ENCODE measurements at places on chromosomes 1 and 21.

DNA sequence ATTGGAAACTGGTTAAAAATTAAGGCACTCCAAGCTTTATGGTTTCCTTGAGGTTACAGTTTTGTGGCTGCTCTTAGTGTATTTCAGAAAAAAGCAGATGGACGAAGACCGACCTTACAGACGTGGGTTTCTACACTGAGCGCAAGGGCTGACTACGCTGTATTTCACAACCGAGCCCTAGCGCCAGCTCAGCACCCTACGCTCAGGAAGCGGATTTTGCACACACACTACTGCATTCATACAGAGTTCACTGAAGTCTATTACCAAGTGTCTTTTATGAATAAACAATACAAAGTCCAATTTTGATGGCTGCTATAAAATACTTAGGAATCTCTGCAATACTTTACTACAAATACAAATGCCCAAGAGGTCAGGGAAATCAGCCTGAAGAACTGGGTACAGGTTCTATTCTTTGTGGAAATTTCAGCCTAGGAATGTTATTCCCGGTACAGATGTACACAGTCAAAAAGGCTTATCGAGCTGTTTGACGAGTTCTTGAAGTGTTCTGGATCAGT is 23.8 kb downstream of the PTTG1IP start:
- DNase-seq = no peak

DNA sequence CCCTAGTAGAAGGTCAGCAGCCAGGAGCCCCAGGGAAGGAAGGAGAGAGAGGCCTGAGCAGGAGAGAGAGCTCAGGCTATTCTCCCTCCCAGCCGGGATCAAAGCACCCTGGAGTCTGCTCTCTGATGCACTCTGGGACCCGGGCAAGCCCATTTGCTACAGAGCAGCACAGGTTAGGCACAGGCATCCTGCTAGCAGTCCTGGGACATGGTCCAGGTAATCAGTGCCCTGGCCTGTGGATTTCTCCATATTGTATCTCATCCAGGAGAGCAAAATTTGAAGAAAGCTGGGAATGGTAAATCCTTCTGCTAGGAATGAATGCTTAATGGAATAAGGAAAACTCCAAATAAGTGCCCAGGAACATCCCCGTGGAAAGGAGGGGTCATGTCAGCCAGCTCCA is 130.3 kb downstream of the HIVEP3 start:
- no peak for DNase-seq

DNA sequence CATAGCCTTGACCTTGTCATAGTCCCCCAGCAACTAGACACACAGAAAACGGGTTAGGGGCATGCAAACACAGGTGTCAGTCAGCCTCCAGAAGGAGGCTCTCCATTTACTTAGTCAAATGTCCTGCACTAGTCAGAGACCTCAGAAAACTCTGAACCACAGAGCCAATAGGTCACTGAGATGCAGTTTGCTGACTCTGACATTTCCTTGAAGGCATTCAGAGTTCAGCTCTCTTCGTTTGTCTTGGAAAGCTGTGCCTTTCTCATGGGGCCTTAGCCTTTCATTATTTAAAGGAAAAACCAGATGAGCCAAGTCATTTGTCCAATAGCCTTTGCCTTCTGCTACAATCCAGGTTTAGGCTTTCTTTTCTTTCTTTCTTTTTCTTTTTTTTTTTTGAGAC is 3.5 kb downstream of the OLFML2B start:
- DNase-seq = no peak

DNA sequence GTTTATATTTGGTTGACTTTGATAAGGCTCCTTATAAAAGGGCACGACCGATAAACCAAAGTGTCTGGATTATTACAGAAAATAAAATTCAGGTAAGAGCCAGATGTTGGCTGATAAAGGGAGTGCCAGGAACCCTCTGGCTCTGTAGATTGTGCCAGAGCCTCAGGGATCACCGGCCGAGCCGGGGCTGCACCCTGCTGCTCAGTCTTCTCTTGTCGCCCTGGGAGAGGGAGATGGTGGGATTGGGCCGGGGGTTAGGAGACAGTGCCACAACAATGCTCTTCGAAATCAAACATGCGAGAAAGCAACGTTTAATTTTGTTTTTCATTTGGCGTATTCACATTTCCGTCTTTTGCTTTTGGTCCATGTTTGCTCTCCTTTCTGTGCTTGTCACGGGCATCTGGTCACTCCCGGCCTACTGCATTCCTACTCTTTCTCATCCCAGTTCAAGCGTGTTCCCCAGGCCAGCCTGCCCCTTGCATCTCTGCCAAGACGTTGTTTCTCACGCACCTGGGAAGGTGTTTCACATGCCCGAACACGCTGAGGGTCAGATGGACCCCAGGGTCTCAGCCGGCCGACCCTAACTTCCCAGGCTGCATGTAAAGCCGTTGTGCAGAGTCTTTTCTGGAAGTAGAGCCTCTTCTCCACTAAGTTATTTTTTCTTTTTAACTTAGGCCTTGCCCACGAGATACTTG is 18.8 kb upstream of the C2CD2 start:
- no peak for DNase-seq

DNA sequence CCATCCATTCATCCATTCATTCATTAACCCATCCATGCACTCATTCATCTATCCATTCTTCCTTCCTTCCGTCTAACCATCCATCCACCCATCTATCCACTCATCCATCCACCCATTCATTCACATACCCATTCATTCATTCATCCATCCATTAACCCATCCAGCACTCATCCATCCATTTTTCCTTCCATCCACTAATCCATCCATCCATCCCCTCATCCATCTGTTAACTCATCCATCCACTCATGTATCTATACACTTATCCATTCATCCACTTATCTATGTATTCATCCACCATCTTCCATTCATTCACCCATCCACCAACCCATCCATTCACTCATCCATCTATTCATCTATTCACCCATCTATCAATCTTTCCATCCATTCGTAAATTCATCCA is 107.8 kb downstream of the PRDM16 start:
- DNase-seq = no peak

GRCh38 chr1:67635055-67635809 is 49.8 kb upstream of the GADD45A start:
- DNase-seq = no peak

DNA sequence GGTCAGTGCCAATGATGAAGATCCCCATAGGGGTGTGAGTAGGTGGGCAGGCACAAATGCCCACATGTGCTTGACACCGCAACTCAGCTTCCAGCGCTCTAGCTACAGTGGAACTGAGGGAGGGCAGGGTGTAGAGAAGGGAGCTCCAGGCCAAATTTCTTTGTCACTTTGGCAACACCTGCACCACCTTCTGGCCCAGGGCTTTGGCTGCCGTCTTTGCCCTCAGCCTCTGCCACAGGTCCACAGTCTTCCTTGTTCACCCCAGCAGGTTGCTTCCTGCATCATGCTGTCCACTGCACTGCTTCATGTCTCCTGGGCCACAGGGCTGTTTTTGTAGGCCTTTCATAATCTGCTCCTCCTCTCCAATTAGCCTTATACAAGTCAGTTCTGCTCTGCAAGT is 20.4 kb upstream of the FMOD start:
- DNase-seq = no peak

DNA sequence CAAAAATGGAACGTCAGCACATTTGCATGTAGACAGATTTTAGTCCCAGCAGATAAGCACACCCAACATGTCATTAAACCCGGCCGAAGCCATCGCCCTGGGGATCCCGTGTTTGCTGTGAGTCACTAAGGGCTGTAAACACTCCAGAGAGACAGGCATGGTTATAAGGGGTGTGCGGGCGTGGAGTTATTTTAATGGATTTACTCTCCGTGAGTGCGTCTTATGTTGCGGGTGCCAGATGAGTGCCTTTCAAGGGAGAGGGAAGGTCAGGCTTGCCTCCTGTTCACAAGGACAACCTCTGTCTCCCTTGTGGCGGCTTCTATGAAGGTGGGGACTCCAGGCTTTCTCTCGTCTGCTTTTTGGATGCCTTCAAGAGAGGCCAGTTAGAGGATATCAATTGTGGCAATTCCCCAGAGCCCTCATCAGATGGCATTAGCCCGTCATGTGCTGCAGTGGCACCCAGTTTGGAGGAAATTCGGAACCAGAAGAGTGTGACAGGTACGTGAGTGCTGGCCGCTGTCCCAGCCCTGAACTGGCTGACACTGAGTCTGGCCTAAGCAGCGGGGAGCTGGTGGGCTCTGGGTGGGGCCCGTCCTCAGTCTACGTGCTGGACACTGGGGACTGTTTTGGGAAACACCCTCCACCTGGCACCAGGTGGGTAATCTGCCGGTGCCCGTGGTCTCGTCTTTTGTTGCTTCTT is 223.8 kb upstream of the TMEM51 start:
- no peak for DNase-seq

DNA sequence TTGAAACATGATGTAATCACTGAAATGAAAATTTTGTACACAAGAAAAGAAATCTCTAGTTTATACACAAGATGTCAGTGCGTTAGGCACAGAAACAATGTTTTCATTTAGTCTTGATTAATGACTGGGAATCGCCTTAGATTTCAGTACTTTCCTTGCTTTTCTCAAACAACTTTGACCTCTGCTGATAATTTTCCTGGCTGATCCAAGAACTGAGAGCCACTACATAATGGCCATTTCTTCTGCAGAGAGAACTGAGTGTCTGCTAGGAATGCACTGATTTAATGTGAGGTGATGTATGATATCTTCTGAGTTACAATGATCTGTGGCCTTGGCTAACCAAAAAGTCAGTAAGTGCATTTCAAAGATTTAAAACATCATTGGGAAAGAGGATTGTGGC is 308.1 kb downstream of the CTH start:
- DNase-seq = no peak

DNA sequence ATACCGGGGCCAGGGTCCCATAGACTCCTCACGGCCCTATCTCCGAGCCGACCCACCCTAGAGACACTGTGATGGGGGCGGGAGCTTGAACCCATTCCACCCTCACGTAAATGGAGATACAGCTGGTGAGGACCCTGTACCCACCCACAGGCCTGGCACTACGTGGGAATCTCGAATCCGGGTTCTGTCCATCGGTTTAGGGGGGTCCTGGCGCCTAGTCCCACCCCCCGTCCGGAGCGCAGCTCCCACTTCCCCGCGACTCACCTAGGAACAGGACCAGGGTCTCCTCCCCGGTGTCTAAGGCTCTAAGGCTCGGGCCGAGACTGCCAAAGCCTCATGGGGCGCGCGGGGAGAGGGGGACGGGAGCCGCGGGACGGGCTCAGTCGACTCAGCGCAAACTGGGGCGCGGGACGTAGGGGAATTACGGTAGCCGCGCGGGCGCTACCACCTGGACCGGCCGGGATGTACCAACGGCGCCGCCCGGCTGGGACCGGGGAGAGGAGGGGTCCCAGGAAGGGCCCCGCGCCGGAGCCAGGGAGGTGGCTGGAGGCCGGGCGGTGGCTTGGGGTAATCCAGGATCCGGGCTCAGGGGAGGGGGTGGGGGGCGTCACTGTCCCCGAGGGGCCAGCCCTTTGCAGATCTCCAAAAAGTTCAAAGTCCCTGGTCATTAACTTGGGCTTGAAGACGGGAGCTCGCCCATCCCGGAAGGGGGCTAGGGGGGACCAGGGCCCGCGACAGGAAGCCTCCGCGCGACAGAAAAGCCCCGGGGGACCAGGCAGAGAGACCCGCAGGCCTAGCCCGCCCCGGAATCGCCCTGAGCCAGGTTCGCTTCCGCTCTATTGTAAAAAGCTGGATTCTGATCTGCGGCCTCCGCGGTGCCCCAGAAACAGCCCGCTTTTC is 1.0 kb downstream of the PLEKHG5 start:
- peak; percentile 42 for DNase-seq

GRCh38 chr1:168146626-168147025 is 9.9 kb upstream of the GPR161 start:
- DNase-seq = no peak

DNA sequence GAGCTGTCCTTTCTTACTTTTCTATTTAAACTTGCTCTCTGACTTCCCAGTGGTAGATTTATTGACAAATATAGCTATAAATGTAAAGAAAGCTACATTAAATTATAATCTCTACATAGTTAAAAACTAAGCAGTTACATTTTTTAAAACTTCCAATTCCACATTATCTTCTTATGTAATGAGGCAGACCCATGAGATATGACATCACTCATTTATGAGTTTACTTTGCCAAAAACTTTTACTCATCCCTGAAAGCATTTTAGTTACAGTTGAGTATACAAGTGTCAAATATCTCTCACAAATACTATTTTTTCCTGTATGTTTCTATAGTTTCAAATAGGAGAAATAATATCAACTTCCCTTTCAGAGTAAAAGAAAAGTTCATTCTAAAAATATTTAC is 3.8 kb downstream of the NMNAT2 start:
- DNase-seq = no peak

GRCh38 chr21:19181604-19182140 is 778.1 kb upstream of the TMPRSS15 start:
- no peak for DNase-seq

DNA sequence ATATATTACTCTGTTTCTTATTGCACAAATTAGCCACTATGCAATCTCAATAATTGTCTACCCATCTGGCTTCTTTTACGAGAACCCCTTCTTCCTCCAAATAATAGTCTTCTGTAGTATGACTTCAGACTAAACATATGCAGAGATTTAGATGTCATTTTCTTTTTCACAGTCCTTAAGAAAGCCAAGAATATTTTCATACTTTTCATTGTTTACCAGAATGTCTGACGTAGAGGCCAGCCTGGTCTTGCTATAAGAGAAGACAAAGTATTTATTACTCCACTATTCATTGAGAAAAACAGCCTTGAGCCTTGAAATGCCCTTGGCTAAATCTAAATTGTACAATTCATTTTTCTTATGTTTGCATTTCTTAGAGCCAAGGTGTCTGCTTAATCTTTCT is 714.9 kb upstream of the CXADR start:
- DNase-seq = no peak

DNA sequence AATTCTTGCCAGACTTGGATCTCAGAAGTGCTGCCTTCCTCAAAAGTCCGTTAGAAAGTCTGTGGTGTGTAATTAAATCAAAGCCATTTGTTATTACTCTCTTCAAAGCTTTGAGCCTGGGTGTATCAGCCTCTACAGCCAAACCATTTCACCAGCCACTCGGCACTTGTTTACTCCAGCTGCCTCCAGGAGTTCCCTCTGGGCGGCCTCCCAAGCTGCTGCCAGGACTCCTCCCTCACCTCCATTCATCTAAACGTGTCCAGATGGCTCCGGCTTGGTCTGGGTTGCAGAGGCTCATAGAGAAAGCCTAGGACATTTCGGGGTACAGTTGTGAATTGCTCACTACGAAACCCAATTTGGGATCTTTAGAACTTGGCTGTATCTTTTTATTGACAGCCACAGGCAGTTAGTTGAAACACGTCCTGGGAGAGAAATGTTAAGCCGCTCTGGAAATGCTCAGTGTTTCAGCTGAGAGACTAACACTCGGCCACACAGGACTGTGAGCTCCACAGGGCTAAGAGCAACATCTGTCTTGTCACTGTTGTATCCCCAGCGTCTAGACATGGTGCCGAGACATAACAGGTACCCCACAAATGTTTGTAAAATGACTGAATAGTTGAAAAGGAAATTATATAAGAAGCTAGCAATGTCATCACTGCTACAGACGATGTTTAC is 116.9 kb upstream of the NGF start:
- no peak for DNase-seq

DNA sequence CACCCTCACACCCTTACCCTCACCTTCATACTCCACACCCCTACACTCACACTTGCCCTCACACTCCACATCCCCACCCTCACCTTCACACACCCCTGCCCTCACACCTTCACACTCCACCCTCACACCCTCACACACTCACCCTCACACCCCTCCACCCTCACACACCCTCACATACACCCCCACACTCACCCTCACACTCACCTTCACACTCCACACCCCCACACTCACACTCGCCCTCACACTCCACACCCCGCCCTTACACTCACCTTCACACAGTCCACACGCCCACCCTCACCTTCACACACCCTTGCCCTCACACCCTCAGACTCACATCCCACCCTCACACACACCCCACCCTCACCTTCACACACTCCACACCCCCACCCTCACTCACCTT is 43.6 kb upstream of the EDN2 start:
- no peak for DNase-seq

GRCh38 chr1:235275836-235276235 is 52.1 kb downstream of the ARID4B start:
- DNase-seq = no peak

All from CD4-positive, alpha-beta T cell treated with Interleukin-15 for 4 hours (primary cell).